Neural crest cell (in vitro differentiated cells): ENCODE measurements at places on chromosomes 7 and 10.

DNA sequence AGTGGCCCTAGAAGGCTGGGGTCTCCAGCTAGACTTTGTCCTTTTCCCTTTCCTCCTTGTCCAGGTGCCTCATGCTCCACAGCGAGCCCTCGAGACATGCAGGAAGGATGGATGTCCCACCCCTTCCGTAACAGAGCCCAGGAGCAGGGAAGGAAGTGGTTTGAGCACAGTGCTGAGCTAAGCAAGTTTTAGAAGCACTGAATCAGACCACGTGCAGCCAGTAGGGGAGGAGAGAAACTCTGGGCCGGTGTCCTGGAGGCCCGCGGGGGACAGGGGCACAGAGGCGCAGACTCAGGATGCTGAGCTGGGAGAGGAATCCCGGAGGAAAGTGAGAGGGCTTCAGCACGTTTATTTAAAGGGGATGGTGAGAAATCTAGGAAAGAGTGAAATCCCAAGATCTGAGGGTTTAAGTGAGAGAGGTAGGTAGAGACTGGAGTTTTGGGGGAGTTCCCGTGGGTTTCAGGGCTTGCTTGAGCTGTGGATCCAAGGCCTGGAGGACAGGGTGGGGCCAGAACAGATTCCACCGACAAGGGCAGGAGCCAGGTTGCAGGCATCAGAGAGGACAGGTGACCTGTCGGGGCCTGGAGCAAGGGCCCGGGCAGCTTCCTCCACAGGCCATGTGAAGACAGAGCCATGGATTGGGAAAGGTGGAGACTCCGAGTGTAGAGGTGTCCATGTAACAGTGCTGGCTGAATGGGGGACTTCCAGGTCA is 4.4 kb upstream of the IRF5 start:
- DNase-seq = no peak
- H3K27me3 ChIP-seq = peaks cover 44% of the 10 kb centered on the region
- no peak overlapping the region for H3K27ac ChIP-seq
- no peak overlapping the region for H3K4me3 ChIP-seq
- peaks cover 8% of the 10 kb centered on the region for H3K4me1 ChIP-seq

GRCh38 chr10:89421018-89421476 is 6.7 kb downstream of the IFIT5 start:
- H3K27me3 ChIP-seq = no peaks in the 10 kb centered on the region
- H3K4me3 ChIP-seq = no peak overlapping the region
- no peak overlapping the region for H3K27ac ChIP-seq
- no peak for DNase-seq
- H3K4me1 ChIP-seq = peaks cover 14% of the 10 kb centered on the region

DNA sequence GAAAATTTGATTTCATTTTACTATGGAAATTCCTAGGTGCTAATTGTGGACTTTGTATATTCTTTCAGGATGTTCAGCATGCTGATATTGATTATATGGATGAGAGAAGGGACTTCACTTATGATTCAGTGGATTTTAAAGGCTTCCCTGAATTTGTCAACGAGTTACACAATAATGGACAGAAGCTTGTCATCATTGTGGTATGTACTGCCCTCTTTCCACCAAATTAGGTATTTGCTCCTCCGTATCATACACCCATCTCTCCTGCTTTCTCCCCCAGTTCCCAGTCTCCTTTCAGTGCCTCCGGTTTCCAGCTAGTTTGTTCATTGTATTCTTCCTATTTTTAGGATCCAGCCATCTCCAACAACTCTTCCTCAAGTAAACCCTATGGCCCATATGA is 34.6 kb downstream of the MGAM start:
- H3K4me3 ChIP-seq = no peak overlapping the region
- H3K27me3 ChIP-seq = no peaks in the 10 kb centered on the region

DNA sequence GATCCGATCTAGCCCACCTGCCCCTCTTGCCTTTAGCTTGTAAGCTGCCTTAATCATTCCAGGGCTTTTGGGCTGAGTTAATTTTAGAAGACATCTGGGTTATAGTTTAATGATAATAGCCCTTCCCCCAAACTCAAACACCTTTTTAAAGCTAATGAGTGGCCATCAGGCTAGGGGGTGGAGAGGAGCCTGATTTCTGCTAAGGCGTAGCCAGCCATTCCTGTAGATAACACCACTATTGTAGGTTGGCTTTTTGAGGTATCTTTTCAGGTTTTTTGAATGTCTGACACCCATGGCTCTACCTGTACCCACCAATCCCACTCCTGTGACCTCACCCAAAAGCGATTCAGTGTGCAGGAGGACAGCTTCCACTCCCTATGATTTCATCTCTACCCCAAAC is 7.6 kb upstream of the SYPL1 start:
- no peaks in the 10 kb centered on the region for H3K27me3 ChIP-seq
- no peaks in the 10 kb centered on the region for H3K36me3 ChIP-seq
- DNase-seq = no peak
- H3K4me1 ChIP-seq = no peaks in the 10 kb centered on the region
- H3K27ac ChIP-seq = no peak overlapping the region

- DNase-seq = no peak
- no peaks in the 10 kb centered on the region for H3K4me1 ChIP-seq
- no peaks in the 10 kb centered on the region for H3K36me3 ChIP-seq
- H3K4me3 ChIP-seq = no peak overlapping the region
Observed at GRCh38 chr10:5493691-5494090, 5.7 kb downstream of the CALML5 start.

GRCh38 chr7:122626785-122627184 is 72.1 kb downstream of the RNF133 start:
- no peaks in the 10 kb centered on the region for H3K36me3 ChIP-seq
- no peak for DNase-seq
- no peaks in the 10 kb centered on the region for H3K4me1 ChIP-seq
- H3K27me3 ChIP-seq = no peaks in the 10 kb centered on the region

DNA sequence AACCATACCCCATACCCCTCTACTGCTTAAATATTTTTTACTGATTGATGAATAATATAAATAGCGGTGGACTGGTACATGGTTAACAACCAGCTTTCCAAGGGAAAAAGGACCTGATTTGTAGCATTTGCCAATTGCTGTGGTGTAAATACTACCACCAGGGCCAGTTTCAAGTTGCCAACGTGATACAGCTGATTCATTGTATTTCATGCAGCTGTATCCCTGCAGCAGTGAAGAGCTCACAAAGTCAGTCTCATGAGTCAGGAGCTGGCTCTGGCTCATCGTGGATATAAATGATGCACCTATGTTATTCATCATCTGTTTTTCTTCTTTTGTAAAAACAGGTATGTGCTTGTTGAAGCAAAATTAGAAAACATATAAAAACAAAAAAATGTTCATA is 15.2 kb downstream of the CALML5 start:
- DNase-seq = no peak
- no peaks in the 10 kb centered on the region for H3K27me3 ChIP-seq
- H3K27ac ChIP-seq = no peak overlapping the region
- no peaks in the 10 kb centered on the region for H3K36me3 ChIP-seq
- H3K4me1 ChIP-seq = no peaks in the 10 kb centered on the region
- H3K4me3 ChIP-seq = no peak overlapping the region

DNA sequence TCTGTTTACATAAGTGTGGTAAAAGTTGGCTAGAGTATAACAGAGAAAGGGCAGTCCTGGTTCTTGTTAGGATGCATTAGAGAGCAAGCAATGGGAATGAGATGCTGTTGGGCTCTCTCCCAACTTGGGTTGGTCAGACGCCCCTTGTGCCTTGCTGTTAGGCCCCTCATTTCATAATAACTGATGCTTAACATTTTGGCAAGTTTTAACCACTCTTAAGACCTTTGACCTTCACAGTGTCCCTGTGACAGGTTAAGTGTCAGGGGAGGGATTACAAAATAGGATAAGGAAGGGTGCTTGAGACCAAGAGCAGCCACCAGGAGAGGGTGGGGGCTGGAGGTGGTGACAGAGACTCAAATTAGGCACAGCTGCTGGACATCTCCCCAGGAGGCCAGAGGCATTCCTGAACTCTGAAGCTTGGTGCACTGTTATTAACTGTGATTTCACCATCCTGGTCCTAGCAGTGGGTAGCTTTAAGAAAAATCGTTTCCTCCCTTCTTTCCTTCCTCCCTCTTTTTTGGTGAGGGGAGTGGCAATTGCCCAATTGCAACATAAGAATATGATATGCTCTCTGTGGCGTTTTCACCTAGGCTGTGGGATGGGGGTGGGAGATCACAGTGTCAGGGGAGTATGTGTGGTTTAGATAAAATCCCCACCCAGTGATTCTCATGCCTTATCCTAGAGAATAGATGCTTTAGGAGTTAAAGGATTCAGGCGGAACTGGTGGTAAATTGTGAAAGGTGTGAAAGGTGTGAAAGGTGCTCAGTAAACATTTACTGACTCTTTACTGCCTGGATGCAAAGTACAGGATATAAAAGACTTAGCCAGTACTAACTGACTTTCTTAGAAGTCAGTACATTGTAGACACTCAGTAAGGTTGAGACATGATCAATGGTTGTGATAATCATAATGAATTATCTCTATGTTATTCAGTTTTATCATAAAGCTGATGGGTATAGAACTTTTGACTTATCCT is 270.5 kb downstream of the BICC1 start:
- DNase-seq = no peak
- H3K36me3 ChIP-seq = no peaks in the 10 kb centered on the region
- H3K27me3 ChIP-seq = no peaks in the 10 kb centered on the region
- no peak overlapping the region for H3K4me3 ChIP-seq
- no peaks in the 10 kb centered on the region for H3K4me1 ChIP-seq

DNA sequence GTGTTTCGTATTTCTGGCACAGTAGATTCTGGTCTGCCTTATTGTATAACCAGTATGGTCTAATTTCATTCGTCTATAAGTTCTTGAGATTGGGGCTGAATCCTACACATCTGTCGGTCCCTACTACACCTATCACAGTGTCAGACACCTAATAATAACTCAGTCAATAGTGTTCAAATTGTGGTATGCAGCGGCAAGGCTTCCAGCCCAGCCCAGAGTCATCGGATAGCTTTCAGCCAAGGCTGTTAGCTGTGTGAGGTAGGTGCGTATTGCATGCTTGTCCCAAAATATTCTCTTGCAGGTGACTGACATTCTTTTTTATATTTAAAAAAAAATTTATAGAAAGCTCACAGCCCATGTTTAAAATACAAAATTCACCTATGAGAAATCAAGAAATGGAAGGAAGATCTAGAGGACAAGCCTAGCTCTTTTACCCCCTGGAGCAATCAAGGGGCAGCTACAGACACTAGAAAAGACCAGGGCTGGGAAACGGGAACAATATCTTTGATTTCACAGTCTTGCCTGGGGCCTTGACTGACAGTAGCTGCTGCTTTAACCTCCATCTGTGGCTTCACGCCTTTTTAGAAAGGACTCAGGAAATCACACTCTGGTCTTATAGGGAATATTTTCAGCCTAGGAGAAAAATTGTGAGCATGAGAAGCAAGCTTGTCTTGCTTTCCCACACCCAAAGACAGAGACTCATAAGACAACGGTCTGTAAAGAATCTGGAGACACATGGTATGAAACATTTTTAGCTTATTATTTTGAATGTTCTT is 9.5 kb upstream of the ASB4 start:
- H3K36me3 ChIP-seq = no peaks in the 10 kb centered on the region
- peak; percentile 30 for DNase-seq
- peak overlapping the region; percentile 54 for H3K4me3 ChIP-seq
- H3K27ac ChIP-seq = no peak overlapping the region

GRCh38 chr7:130242198-130243014 is 24.3 kb upstream of the CPA2 start:
- H3K36me3 ChIP-seq = peaks cover 8% of the 10 kb centered on the region
- H3K27me3 ChIP-seq = no peaks in the 10 kb centered on the region
- H3K4me3 ChIP-seq = no peak overlapping the region
- peaks cover 5% of the 10 kb centered on the region for H3K4me1 ChIP-seq
- H3K27ac ChIP-seq = no peak overlapping the region

DNA sequence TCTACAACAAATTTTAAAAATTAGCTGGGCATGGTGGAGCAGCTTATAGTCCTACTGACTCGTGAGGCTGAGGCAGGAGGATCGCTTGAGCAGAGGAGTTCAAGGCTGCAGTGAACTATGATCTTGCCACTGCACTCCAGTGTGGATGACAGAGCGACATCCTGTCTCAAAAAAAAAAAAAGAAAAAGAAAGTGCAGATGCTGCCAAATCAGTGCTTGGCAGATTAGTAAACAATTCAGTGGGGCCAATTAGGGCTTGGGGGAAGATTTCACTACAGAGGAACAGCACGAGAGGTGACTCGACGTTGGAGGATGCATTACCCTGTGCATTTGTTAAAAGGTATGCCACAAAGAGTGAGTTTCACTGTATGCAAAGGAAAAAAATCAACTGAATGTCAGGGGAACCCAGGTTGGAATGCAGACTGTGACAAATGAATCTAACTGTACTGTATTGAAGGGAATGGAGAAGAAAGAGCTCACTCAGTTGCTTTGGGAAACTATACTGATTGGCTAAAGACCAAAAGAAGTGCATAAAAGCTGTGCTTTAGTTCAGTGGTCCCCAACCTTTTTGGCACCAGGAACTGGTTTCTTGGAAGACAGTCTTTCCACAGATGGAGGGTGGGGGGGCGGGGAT is 31.6 kb downstream of the GARIN1A start:
- H3K27ac ChIP-seq = no peak overlapping the region
- peaks cover 11% of the 10 kb centered on the region for H3K4me1 ChIP-seq
- H3K4me3 ChIP-seq = no peak overlapping the region

- no peak for DNase-seq
- H3K4me1 ChIP-seq = peaks cover 44% of the 10 kb centered on the region
- peak overlapping the region; percentile 94 for H3K4me3 ChIP-seq
- peaks cover 54% of the 10 kb centered on the region for H3K27me3 ChIP-seq
Observed at GRCh38 chr10:13351340-13351915, 3.3 kb upstream of the SEPHS1 start.

DNA sequence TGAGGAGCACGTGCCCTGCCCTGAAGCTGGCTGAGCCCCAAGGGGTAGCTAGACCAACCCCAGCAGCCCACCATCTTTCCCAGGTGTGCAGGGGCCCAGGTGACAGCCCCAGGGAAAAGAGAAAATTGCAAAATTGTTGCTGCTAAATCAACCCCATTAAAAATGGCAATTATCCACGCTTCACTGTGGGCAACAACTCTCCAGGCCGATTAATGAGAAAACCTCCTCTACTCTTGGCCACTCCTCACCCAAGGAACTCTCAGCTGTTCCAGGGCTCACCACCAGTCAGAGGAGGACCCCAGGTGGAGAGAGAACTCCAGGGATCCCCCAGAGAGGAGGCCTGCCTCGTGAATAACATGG is 516.1 kb upstream of the MGMT start:
- no peaks in the 10 kb centered on the region for H3K27me3 ChIP-seq
- H3K36me3 ChIP-seq = no peaks in the 10 kb centered on the region
- DNase-seq = no peak
- H3K27ac ChIP-seq = no peak overlapping the region

DNA sequence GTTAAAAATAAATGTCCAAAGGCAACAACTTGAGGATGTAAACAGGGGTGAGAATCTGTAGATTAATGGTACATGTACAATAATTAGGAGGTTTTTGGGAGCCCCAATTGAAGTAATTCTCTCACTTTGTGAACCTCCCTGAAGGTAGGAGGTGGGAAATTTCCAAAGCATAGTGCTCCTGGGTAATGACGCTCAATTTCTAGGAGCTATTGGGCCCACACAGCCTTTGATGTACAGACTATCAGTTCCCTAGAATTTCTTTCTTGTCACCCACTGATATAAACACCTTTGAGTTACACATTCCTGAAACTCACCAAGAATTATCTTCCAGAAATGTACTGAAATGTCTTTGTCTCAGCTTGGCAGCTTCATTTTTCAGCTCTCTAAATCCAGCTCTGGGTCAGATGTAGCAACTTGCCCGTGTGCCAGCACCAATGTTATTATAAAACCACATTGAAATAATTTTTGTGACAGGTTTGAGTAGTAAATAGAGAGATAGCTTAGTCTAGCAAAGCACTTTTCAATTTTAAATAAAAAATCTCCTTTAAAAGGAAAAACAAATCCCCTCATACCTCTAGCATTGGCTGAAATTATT is 36.6 kb upstream of the GALNT17 start:
- H3K4me1 ChIP-seq = no peaks in the 10 kb centered on the region
- no peak overlapping the region for H3K4me3 ChIP-seq
- H3K27me3 ChIP-seq = no peaks in the 10 kb centered on the region
- H3K36me3 ChIP-seq = peaks cover 3% of the 10 kb centered on the region
